CD4-positive, alpha-beta T cell treated with Interleukin-6 for 4 hours (primary cell): ENCODE measurements at places on chromosomes 16 and 17.
A peak's percentile ranks its signal among the peaks of the same experiment; 100 is the strongest.

GRCh38 chr16:19088341-19088916, 21.0 kb downstream of the COQ7 start:
- no peak for DNase-seq

GRCh38 chr17:72145962-72146361, 25.1 kb downstream of the SOX9 start:
- DNase-seq = no peak

GRCh38 chr16:11407047-11407982, 62.1 kb downstream of the RMI2 start:
- peak; percentile 73 for DNase-seq

GRCh38 chr17:76027159-76027839, at the start of gene EVPL:
EVPL (minus strand) TSS chr17:76027306; CDS start chr17:76027198, 108 bp downstream.
- DNase-seq = no peak

DNA sequence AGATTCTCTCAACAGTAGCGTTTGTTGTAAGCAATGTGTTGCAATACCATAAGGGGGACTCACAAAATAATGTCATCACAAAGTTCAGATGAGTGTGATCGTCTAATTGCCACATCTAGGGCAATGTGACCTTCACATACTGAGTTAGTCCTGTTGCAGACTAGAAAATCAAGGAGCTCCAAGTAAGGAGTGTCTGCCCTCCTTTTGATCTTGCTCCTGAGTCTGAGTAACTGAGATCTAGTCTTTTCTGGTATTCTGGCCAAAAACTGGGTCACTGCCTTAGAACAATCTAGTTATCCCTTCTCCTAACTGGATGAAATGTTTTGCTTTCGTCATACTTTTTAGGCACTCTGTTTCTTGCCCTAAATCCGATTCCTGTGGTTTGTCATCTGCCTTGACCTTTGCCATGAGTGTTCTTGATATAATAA, 712.1 kb downstream of the CDH11 start:
- DNase-seq = no peak

DNA sequence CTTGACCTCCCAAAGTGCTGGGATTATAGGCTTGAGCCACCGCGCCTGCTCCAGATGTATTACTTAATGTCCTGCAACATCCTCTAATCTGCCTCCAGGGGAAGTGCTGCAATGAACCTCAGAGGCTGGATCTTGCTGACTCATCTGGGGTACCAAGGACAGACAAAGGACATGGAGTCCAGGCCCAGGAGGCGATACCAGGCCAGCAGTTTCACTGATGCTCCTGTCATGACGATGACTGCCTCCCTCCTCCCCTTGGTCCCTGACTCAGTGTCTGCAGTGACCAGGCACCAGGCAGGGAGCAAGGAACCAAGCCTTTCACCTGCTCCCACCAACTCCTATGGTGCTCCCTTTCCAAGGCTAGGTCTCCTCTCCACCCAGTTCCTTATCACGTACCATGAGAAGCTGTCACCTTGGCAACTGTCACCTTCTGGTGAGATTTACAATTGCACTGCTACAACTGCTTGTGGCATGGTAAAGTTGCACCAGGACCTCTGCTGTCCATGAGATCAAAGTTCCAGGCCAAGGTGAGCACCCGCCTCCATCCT, 21.6 kb upstream of the PHOSPHO1 start:
- DNase-seq = no peak

DNA sequence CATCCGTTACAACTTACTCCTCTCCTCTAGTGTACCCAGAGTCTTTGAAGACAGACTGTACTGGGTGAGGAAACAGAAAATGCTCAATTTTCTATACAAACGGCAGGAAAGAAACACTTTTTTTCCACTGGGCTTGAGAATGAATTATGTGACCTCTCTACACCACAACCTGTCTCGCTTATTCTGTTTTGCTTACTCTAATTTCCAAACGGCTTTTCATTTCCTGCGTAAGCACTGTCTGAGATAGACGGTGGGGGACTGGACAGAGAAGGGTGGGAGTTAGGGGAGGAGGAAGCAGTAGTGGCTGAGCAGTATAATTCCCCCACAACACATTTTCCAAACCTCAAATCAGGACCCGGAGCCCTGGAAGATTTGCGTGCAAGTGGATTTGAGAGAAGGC, 191.4 kb upstream of the SDK2 start:
- no peak for DNase-seq

- DNase-seq = no peak
These were observed 77.5 kb downstream of the GNAO1 start for GRCh38 chr16:56268799-56269198.

DNA sequence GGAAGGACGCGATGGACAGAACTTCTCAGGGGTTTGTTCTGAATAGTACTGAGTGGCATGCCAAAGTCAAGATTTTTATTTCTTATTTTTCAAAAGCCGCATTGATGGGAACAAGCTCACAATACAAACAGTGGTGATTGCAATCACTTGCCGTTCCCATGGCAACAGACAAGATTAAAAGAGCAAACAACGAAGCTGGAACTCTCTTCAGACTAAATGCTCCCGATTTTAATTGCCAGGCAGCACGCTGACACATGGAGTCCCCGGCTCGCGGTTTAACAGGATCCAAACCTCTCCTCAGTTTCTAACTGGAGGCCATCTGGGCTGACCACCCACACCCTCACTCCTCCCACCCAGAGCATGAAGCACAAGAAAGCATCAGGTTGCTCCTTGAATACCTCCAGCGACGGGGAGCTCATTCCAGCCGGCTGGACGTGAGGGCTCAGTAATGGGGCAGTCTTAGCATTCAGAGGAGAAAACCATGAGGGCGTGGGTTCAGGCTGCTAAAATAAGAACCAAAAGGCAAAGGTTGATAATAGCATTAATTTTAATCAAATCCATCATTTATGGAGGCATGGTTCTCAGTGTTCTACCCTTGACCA, 41.5 kb downstream of the AIPL1 start:
- no peak for DNase-seq

GRCh38 chr16:62034231-62035114, 1.8 kb downstream of the CDH8 start:
- DNase-seq = no peak

GRCh38 chr16:8961811-8962390, 1.8 kb downstream of the USP7 start:
- DNase-seq = no peak

GRCh38 chr16:55915096-55915827, 40.1 kb upstream of the CES5A start:
- no peak for DNase-seq

- DNase-seq = no peak
These were observed 32.7 kb upstream of the NAT9 start for GRCh38 chr17:74808714-74809430.

- no peak for DNase-seq
These were observed 75.7 kb downstream of the TANC2 start for GRCh38 chr17:63041722-63042121.

DNA sequence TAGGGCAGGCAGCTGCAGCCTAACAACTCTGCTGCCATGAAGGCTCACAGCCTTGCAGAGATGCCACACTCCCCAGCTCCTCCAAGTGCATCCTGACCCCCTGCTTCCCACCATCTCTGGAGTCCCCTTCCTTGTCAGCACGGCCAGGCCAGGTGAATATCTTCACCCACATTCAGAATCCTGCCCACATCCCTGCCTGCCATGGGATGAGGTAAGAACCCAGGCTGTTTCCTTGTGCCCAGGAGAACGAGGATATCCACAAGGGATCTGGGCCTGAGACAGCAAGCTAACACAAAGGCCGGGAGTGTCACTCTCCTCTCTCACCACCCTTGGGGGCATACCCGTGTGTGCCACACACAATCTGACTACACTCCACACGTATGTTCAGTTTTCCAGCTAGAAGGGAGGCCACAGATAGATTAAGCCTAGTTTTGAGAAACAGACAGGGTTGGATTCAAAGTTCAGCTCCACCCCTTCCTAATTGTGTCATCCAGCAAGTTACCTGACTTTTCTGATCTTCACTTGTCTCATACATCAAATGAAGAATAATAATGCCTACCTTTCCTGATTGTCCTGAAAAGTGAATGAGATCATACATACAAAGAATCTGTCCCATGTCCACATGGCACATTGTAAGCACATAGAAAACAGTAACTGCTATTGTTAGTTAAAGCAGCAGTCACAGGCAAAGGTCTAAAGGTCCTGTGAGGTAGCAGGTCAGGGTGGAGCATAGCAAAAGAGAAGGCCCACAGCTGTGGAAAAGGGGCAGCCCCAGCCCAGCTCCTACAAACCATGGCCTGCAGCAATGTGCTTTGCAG, 17.4 kb upstream of the SUPT4H1 start:
- DNase-seq = no peak

DNA sequence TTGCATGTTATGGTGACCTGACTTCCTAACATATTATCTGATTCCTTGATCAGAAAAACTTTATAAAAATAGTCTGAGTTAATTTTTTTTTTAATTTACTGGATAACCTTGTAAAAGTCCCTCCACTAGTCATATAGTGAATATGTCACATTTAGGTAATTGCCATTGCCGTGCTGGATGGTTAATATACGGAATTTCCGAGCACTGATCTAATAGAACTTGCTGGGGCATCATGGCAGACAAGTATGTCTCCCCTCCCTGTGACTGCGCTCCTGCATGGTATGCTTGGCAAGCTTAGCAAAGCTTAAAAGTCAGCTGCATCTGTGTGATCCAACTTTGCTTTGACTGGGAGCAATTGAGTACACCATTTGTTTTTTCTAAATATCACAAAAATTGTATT, 239.4 kb upstream of the TBX2 start:
- no peak for DNase-seq

GRCh38 chr17:14015271-14015670, 54.0 kb upstream of the COX10 start:
- DNase-seq = no peak

DNA sequence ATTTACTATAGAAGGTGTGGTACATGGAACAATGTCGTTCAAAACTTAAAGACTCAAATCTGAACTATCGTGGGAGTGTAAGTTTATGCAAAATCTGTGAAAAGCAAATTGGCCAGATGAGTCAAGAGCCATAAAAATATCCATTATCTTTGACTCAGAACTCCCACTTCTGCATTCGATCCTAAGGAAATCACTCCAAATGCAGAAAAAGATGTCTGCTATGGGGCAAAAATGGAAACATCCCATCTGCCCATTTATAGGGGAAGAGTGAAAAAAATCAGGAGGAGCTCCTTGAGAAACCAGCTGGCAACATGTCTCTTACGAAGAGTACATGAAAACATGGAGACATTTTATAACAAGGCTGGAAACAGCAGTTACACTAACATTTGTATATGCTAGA, 43.6 kb upstream of the CCDC182 start:
- DNase-seq = no peak

DNA sequence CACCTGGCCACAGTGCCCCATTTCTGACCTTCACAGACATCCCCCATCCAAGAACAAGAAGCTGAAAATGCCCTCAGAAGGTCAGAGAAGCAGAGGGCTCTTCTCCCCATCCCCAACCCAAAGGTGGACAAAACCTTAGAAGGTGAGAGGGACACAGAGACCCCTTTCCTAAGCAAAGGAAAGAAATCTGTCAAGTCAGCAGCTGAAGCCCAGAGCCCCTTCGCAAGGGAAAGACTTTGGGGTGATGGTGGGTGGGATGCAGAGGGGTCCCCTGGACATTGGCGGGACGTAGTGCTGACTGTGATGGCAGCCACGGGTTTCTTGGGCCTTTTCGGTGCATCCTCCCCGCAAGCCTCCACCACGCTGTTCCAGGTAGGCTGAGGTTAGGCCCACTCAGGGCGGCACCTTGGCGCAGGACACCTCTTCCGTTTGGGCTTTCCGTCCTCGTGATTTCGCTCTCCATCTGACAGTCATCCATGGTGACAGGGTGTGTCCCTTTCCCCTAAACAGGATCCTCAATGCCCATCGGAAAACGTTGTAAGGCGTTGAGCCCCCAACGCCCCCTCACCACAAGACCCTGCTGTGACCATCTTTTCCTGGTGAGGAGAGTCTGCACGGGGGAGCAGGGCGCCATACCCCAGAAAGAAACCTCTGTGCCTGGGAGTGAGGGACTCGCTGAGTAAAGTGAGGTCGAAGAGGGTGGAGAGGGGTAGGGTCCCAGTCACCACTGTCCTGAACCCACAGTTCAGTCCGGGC, 10.7 kb upstream of the GSDMA start:
- DNase-seq = no peak

- DNase-seq = peak; percentile 36
These were observed 1.2 kb upstream of the ZFPM1 start for GRCh38 chr16:88451586-88452481.

GRCh38 chr17:9478889-9479288, 96.7 kb downstream of the STX8 start:
- DNase-seq = no peak

- no peak for DNase-seq
These were observed 27.5 kb downstream of the NLRC5 start for GRCh38 chr16:57016831-57017230.

GRCh38 chr16:29802416-29802935, 3.9 kb upstream of the MAZ start:
- no peak for DNase-seq

DNA sequence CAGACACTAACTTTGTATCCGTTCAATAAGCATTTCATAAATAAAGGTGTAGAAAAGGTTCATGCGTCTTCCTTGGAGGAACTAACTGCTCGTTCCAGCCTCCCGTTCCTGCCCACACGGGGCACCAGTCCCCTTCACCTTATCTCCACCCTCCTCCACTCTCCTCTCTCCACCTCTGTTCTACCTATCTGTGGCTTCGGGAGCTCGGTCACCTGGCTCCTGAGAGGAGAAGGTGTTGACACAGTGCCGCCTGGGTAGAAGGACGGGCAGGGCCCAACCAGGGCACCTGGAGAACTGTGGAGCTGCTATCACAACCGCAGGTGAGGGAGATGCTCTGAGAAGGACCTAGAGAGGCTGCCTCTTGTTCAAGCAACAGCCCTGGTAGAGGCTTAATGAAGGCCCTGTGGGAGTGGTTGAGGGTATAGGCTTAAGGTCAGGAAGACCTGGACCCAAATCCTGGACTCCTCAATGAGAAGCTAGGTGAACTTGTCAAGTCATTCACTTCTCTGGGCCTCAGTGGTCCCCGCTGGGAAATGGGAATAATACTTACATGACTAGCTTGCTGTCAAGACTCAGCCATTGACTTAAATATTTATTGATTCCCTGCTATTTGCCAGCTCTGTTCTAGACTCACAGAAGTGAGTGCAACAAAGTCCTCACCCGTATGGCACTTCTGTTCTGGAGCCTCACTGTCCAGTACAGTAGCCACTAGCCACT, 9.6 kb upstream of the MINK1 start:
- DNase-seq = no peak

DNA sequence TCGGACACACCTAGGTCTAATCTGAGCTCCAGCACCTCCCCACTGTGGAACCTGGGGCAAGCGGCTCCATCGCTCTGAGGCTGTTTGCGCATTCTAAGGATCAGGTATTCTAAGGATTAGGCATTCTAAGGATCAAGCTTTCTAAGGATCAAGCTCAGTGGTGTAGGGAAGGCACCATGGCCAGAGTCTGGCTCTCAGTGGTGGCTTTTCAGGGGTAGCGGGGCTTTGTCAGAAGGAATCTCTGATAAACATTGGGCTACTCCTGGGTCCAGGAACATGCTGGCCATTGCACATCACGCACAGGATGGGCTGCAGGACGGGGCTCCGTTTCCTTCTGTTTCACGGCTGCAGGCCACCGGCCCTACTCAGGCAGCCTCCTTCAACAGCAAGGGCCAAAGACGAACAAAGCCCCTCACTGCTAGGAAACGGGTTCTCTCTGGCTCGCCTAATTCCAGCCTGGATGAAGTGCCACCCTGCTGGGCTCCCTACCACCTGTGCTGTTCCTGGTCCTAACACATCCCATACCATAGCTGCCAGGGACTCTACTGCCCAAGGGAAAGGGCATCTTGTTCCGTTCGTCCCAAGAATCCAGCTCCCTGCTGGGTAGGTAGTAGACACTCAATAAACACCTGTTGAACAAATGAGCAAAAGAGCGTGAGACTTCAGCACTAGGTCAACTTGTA, 5.5 kb downstream of the C1QTNF1 start:
- no peak for DNase-seq

GRCh38 chr17:33874617-33875060, 380.4 kb upstream of the CCL2 start:
- no peak for DNase-seq
